ENCODE measurements at places on chromosomes 1 and 21.

GRCh38 chr1:39213511-39214002 lies 9.1 kb downstream of the MACF1 start:
- DNase-seq, result peak; percentile 65

GRCh38 chr1:46520063-46520911 lies 30.7 kb downstream of the DMBX1 start:
- peak; percentile 95 for DNase-seq

- no peak for DNase-seq
These were observed 16.9 kb downstream of the MTFR1L start for GRCh38 chr1:25836695-25837094.

DNA sequence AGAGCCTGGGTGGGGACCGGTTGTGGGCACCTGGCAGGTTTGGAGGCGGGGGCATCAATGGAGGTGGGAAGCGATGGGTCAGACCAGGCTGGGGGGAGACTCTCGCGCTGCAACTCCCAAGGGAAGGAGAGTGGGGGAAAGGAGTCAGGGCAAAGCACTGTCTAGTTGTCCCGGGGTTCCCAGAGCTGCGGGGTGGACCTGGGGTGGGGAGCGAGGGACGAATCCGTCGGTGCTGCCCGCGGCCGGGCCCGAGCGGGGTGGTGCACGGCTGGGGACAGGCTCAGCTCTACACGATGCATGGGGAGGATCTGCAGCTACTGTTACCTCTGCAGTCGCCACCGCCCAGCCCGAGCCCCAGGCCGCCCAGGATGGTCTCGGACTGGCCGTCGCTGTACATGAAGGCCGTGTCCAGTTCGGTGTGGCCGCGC lies 427 bp downstream of the AKR7A2 start:
- peak; percentile 34 for DNase-seq

DNA sequence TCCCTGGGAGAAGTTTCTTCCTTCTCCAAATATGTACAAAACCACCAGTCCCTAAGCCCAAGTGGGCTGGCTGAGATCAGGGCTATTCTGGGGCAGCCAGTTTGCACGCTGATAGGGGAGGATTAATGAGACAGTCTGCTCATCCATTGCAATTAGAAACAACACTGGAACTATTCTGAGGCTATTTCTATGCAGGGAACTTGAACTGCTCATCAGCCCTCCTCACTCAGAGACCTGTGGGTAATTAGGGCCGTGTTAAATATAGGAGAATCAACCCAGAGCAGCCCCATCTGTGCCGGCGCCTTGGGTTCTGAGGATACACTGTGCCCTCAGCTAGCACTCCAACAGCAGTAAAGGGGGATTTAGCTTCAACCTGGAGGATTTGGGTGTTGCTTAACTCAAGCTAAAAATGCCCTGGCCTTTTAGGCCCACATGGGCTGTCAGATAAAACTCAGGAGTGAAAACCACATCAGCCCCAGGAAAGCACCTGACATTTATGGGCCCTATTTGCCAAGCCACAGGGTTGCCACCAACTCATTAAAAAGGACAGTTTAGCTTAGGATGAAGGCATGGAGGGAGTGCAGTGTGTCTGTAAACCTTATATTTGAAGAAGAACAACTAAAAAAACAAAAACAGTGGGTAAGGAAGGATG lies 53.9 kb downstream of the DUSP10 start:
- no peak for DNase-seq

GRCh38 chr1:183548116-183548515 lies 42.1 kb downstream of the NCF2 start:
- no peak for DNase-seq

GRCh38 chr1:166876540-166876838 lies 425 bp upstream of the TADA1 start:
- no peak for DNase-seq

DNA sequence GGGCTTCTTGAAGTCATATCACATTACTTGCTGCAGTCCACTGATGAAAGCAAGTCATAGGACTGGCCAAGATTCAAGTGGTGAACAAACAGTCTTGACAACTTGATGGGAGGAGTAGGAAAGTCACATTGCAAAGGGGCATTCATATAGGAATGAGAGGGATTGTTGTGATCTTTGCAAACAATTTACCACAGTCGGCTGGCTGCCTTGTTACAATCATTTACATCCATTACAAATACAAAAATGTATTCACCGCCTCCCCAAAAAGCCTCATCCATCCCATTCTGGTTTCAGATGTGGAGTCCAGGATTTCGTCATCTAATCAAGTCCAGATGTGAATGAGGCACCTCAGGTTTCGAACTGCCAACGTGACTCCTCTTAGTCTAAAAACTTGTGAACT lies 26.8 kb downstream of the GORAB start:
- DNase-seq, result no peak

DNA sequence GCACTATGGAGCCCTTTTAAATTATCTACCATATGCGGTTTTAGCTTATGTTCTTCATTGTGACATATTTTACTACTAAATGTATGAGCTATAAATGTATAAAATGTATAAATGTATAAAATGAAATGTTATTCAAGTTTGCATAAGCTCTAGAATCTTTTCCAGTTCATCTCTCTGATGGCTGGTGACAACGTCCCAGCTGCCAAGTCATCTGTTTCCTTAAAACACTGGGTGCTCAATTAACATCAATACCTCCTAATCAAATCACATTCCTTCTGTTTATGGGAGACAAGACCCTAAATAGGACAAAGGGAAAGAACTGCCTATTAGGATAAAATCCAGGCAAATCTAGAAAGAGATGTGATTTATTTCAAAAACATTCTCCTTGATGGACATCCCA lies 22.9 kb downstream of the DSTYK start:
- DNase-seq, result no peak

DNA sequence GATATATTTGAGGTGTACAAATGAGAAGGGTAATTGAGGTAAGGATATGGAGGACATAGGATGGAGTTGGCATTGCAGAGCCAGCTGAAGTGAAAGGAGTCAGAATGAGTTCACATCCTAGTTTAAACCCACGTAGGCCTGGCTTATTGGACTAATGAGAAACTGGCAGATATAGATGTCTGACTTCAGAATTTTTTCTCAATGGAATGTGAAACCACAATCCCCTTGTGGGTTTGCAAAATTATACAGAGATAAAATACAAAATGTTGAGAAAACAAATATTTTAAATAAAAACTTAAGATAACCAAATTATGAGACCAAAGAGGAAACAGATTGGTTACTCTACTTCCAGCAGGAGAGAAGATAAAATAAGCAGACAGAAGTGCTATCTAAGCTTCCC lies 277.4 kb upstream of the LRRC7 start:
- peak; percentile 69 for DNase-seq

DNA sequence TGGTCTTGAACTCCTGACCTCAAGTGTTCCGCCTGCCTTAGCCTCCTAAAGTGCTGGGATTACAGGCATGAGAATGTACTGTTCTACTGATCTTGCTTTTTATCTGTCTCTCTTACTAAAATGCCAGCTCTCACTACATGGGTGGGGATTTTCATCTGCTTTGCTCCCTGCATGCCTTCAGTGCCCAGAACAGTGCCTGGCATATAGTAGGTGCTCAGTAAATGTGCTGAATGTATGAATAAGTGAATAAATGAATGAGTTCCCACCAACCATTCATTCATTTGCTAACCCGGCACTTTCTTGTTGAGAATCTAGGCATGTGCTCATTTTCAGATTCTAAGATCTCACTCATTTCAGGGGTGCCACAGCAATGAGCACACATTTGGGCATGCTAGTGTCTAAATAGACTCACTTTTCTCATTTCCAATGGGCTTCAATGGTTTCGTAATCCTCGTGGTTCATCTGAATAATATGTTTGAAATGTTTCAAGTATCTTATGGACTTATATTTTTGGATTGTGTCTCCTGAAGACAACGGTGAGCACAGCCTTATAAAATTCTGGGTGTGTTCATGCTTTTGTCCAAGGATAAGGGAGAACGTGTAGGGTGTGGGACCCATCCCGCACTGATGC lies 7.6 kb downstream of the DHRS3 start:
- no peak for DNase-seq

- peak; percentile 76 for DNase-seq
These were observed 52.7 kb downstream of the DHRS3 start for GRCh38 chr1:12565094-12565965.

DNA sequence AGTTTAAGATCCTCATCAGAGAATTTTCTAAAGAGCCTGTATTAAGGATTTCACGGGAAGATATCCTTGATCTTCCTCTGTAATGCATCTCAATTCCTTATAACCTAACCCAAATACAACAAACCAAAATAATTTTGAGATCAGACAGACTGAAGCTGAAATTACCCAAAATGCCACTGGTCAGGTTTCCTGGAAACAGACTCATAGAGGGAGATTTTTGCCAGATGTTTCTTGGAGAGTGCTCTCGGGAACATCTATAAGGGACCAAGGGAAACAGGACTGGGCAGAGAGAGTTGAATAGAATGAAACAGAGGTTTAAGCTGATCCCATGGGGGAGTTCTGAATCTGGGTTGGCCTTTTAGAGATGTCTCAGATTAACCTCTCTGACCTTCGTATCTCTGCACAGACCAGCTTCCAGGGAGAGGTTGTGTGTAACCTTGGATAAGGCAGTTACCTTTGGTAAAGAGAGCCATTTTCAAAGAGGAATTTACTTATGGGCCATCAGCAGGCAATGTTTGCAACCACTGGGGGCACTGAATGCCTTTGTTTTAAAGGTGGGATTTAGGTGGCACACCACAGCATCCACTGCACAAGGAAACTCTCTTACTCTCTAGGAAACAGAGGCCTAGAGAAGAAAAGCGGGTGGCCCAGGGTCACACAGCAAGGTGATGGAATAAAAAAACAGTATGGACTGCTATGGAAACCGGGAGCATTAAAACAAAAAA lies 130.8 kb upstream of the SGIP1 start:
- DNase-seq, result no peak

- no peak for DNase-seq
These were observed 178.7 kb upstream of the RUNX1 start for GRCh38 chr21:35227786-35228185.

DNA sequence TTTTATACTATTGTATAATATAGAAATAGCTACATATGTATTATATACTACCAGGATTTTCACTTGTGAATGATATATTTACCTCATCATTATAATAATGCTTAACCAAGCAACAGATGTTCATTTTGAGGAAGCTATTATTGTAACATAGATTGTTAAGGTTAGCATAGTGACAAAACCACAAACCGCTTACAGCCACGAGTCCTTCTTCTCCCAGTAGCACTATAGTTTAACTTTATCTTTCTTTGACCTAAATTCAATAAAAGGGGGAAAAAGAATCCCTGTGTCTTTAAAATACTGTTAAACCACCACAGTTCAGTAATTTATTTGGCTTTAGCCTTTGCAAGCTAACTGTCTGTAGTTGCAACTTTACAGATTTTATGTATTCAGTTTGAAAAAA lies 1039.4 kb upstream of the B3GALT2 start:
- DNase-seq, result no peak

DNA sequence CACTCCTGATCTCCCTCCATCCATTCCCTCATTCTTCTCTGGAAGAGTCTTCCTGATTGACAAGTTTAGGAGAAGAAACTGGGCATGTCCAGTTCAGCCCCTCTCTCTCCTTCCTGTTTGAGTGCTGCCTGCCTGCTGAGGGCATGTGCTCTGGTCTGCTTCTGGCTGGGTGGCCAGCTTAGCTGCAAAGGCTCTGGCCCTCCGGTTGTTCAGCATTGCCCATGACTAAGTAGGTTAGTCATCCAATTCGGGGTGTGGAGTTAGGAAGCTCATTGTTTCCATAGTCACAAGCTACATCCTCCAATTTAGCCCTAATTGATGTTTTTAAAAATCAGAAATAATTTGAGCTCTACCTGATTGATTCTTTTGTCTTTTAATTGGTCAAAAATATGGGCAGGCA lies 25.6 kb upstream of the PLA2G2E start:
- peak; percentile 71 for DNase-seq

DNA sequence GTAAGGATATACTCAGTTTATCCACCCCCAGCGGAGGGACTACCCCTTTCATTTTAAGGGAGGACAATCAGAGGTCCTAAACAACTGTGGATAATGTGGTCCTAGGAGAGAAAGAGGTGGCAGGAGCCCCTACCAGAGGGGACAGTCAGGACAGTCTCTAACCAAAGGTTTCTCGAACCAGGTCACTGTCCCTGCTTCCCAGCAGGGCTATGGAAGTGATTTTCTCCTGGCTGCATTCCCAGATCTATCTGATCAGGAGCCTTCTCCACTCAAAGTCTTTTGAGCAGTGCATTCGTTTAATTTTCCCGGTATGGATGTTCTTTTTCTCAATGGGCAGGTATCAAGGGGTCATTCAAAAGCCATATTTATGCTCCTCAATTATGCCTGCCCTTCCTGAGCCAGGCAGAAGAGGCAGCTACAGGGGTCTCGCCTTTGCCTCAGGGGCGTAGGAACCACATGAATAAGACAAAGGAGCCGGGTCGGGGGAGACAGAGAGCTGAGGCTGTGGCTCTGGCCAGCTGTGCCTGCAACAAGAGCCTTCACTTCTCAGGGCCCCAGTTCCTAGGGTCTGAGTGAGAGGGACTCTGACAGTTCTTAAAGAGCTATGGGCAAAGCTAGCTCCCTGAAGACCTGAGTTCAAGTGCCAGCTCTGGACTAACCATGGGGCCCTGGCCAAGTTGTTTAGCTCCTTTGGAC lies 62.5 kb upstream of the DMRTB1 start:
- no peak for DNase-seq

- DNase-seq, result peak; percentile 39
These were observed 92.0 kb downstream of the ITSN1 start for GRCh38 chr21:33734291-33734690.

DNA sequence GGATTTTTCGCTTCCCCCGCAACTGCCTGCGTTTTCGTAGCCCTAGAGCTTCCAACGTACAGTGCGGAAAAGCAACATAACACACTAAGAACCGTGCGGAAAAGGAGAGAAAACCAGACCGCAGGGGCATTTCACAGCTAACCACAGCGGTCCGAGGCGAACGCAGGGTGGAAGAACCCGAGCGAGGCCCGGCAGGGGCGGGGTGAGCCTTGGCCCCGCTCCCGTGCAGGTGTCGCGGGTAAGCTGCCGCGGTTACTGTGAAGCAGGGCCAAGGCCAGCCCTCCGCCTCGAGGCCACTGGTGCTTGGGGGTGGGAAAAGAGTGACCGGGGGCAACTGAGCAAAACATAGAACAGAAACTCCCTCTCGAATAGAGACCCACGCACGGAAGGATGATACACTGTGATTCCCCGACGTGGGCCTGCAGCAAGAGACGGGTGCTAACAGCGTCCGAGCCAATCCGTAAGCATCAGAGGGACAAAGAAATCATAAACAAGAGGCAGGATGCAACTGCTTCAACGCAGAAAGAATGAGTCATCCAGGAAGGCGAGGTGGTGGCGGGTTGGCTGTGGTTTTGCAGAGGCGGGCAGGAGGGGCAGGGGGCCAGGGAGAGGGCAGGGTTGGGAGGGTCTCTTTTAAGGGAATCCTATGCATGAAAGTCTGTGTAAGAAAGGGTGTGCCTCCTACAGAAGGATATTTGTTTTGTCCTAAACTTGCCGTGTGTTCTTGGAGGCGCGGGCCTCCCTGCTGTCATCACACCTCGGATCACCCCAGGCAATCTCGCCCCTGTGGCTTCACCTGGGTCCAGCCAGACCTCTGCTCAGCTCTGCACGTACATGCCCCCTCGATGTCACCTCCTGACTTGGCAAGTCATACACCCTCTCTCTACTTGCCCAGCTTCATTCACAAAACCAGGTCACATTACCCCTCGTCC lies 7.3 kb downstream of the GNG4 start:
- DNase-seq, result peak; percentile 76

- DNase-seq, result peak; percentile 82
These were observed 279.0 kb downstream of the RRAGC start for GRCh38 chr1:38580594-38580993.
